ENCODE measurements at places on chromosomes 6 and 20.

DNA sequence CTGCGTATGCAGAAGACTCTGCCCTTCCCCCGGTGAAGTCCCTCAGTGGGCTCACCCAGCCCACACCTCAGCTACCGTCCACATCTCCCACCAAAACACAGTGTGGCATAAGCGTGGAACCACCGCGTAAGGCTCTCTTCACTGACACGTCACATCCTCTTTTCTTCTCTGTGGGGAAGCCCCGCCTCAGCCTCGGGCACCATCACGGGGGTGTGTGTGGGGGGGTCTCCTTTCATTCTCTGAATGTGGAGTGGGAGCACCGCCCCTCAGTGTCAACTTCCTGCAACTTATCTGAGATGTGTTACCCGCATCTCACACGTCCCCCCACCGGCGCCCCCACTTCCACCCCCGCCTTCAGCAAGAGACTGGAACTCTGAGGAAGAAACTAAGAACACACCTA is 388.4 kb upstream of the JARID2 start:
- DNase-seq: no peak

DNA sequence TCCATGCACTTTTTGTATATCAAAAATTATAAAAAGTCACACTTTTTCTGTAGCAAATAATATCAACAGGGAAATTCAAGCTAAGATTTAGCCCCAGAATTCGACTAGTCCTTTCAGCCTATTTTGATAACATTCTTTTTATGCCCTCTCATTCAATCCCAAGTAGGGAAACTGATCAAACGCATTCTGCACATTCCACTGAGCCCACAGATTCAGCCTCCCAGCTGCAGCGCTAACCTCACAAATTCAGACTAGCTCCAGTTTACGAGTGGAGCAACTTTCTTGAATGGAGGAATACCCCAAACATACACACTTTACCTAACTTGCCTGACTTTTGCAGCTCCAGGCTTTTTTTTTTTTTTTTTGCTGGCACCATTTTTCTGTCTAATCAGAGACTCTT is 70.3 kb upstream of the HEY2 start:
- DNase-seq: no peak

DNA sequence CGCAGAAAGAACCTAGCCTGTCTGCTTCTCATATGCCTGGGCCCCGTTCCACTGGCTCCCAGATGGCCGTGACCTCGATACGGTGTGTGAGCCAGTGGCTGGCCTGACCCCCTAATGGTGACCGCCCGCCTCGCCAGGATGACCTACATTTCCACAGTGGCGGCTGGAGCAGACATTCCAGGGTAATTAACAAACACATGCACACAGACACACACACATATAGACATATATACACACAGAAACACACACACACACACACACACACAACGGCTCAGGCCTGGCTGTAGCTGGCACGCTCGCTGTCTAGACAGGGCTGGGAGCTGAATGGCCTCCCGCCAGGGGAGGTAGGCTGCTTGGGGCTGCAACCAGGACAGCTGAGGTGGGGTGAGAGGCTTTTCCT is 227.1 kb downstream of the ANKRD60 start:
- no peak for DNase-seq

DNA sequence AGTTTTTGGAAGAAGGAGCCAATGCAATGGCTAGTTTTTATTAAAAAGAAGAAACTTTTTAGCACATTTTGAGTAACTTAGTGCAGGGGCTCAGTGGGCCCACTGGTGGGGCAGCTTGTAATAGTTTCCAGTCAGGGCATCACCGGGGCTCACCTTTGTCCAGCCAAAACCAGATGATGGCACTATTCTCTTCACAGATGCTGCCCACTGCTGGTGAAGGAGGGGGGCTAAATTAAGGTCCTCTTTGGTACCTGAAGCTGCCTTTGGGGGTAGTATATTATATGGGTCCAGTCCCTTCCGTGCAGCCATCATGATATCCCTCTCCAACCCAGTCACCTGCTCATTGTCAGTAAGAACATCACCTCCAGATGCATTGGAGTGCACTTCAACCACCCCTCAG is 182.9 kb downstream of the PDE7B start:
- no peak for DNase-seq

GRCh38 chr20:61072398-61072797 is 179.7 kb upstream of the CDH4 start:
- DNase-seq: no peak

- no peak for DNase-seq
These were observed 60.5 kb downstream of the FNDC1 start for GRCh38 chr6:159229651-159230051.

DNA sequence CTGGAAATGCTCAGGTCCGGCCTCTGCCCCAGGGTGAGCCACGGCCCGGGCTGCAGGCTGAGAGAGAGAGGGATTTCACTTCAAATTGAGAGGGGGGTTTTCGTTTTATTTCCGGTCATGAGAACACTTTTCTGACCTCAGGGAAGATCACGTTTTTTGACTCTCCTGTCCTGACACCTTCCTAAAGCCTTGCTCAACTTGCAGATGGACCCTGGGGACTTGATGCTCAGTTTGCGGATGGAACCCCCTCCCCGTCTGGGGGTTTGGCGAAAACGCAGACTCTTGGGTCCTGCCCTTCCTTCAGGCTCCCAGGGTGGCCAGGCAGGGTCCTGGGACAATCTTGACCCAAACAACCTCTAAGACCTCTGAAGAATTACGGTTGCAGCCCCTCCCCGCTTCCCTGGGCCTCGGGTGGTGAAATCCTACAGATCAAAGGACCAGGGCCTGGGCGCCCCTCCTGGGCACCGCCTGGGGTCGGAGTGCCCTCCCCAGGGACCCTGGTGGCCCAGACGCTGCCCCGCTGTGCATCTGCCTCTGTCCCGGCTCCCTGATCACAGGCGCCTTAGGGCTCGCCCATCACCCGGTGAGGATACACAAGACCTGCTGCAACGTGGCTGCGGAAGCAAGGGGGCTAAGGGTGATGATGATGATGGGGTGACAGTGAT is 148.2 kb downstream of the ERMARD start:
- DNase-seq: no peak

DNA sequence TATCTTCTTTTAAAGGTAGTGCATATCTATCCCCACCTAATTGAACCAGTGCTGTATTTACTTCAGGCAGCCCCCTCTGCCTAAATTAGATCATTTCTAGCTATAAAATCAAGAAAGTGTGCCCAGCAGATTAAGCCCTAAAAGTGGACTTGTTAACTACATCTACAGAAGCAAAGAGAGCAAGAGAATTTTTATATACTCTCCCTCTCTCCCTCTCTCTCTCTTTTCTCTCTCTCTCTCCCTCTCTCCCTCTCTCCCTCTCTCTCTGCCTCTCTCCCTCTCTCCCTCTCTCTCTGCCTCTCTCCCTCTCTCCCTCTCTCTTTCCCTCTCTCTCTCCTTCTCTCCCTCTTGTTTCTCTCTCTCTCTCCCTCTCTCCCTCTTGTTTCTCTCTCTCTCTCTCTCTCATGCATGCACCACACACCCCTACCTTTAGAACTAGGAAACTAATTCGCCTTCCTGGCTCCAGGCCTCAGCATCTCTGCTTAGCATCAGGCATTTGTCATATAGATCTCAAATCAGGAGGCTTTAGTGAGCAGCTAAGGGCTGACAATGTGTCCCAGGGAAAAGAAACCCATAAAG is 71.4 kb downstream of the FOXA2 start:
- no peak for DNase-seq

GRCh38 chr20:1178103-1178502 is 6.7 kb downstream of the TMEM74B start:
- no peak for DNase-seq

DNA sequence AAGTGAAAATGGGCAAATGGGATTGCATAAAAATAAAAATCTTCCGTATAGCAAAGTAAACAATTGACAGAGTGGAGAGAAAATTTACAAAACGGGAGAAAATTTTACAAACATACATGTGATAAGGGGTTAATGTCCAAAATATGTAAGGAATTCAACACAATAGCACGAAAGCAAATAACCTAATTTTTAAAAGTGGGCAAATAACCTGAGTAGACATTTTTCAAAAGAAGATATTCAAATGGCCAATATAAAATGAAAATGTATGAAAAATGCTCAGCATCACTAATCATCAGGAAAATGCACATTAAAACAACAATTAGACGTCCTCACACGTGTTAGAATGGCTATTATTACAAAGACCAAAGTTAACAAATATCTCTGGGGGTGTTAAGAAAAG is 441.5 kb downstream of the HTR1B start:
- DNase-seq: no peak

- DNase-seq: no peak
These were observed 116.2 kb downstream of the RWDD2A start for GRCh38 chr6:83309344-83309743.

- DNase-seq: no peak
These were observed 133.6 kb upstream of the SGK1 start for GRCh38 chr6:134451529-134451928.

GRCh38 chr6:71721642-71722041 is 164.7 kb upstream of the RIMS1 start:
- DNase-seq: peak; percentile 4

DNA sequence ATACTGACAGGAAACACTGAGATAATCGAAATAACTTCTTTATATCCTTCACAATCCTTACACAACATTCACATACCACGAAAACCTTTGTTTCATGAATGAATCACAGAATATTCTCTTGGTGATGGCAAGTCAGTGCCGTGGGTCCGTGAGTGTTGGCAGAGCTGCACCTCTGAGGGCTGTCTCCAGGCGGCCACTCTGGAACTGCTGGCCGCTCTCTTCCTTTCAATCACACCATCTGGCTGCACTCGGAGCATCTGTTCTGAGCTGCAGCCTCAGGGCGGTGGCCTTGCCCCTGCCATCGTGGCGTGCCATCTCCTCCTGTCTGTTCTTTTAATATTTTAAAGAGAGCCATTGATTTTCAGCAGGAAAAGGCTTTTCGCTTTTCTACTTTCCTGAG is 129.4 kb upstream of the AFDN start:
- no peak for DNase-seq

DNA sequence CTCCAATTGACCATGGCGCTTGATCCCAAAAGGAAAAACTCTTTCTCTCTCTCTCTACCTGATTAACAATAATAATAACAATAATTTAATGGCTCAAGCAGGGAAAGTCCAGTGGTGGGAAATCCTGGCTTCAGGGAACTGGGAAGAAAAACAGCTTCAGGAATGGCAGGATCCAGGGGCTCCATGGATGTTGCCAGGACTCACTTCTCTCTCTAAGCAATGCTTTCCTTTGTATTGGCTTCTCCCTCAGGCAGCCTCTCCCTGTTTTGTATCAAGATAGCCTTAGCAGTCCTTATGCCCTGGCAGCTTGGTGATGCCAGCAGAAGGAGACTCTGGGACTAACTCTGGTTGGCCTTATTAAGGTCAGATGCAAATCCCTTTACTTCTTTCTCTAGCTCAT is 13.5 kb upstream of the PTGIS start:
- no peak for DNase-seq

- no peak for DNase-seq
These were observed 209.5 kb downstream of the CLIC5 start for GRCh38 chr6:45806172-45806571.

GRCh38 chr6:27528714-27529113 is 55.8 kb upstream of the ZNF184 start:
- no peak for DNase-seq

- no peak for DNase-seq
These were observed 343.5 kb downstream of the RNGTT start for GRCh38 chr6:88619951-88620350.

DNA sequence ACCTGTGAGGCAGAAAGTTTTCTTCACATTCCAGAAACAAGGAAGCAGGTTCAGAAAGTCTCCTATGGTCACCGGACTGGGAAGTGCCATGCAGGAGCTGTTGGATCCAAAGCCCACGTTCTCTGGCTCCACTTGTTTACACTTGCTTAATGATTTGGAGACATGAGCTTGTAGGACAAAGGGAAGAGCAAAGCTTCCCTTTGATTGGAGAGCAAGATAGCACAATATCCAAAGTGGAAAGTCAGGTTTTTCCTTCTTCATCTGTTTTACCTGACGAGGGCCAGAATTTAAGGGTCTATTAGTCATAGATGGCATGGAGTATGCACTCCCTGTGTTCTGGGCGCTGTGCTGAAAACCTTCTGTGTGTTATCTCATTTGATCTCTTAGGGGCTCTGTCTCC is 81.2 kb downstream of the PDE7B start:
- DNase-seq: no peak

GRCh38 chr20:12171923-12172524 is 254.3 kb downstream of the BTBD3 start:
- DNase-seq: no peak

DNA sequence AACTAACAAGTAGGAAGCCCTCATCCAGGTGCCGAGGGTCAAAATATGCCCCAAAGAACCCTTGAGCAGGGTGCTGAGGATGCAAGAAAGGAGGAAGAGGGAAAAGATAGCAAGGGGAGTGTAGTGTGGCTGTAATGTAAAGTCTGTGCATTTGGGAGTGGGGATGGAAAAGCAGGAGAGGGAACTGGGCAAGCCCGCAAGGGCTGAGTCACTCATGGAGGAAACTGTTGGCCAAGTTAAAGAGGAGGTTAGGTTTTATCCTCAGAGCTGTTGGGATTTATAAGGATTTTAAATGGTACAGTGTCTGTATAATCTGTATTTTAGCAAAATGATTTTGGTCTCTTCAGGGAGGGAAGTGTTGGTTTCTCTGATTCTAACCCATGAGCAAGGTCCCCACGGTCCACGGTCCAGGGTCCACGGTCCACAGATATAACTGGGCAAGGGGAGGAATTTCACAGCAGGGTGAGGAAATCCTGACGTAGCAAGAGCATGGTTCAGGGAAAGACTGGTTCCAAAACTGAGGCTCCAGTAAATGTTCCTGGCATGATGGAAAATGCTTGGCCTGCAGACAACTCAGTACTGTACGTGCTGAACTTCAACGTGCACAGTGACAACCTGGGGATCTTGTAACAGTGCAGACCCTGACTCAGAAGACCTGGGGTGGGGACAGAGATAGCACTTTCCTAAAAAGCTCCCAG is 759.8 kb downstream of the PTPRT start:
- no peak for DNase-seq

DNA sequence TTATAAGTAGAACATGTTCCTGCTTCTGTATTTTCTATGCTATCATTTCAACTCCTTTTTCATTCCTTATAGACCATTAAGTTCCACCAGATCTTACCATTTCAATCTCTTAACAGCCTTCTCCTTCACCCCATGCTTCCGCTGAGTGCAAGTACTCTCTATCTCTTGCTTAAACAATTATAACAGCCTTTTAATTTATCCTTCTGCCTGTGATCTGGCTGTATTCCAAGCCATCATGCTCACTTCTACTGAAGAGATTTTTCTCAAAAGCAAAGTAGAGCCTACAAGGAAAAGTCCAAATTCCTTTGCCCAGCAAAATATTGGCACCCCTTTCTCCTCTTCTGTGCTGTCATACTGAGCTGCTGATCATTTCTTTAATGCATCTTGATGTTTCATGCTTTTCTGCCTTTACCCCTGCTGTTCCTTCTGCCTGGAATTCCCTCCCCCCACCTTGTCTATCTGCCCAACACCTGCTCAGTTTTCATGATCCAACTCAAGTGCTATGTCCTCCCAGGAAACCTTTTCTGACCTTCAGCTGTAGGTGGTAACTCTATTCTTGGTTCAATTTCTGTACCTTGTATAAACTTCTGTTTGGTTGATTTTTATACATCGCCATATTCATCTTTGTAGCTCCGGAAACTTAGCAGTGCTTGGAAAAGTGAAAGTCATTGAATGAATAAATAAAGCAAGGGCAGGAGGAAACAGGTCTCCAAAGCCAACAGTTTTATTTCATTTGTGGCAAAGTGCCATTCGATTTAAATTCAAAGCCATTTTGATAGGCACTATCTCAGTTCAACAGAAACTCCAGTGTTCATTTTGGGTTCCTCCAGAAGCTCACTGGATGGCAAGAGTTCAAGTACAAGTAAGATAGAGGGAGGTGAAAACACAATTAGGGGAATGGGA is 10.5 kb upstream of the BMP2 start:
- DNase-seq: no peak
